ENCODE measurements at places on chromosomes 3 and 15.

DNA sequence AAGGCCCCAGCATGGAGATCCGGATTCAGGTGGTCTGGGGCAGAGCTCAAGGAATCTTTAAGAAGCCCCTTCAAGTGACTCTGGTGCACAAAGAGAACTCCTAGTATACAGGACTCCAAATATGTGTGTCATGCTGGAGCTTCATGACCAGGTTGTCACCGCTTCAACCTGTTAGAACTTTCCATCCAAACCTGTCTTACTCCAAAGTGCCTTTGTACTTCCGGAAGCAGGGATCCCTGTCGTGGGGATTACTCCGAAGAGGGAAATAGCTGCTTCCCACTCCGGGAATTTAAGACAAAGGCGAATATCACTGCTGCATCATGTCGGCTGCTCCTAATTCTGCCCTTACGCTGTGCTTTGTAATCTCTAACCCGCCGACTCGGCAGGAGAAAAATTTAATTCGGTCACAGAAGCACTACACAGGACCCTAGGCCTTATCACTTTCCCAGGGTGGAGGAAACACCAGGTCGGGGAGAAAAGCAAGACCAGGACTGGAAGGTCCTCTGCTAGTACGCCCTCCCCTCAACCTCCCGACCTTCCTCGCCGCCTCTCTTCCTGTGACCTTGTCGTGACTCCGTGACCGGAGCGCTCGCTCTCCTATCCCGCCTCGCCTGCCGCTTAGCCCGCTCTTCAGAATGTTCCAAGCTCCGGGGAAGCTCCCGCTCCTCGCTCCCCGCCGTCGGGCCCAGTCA, 730 bp downstream of the HIGD1A start:
- no peak for DNase-seq

- DNase-seq, result no peak
These were observed 9.0 kb upstream of the STRIT1 start for GRCh38 chr3:155302481-155302880.

DNA sequence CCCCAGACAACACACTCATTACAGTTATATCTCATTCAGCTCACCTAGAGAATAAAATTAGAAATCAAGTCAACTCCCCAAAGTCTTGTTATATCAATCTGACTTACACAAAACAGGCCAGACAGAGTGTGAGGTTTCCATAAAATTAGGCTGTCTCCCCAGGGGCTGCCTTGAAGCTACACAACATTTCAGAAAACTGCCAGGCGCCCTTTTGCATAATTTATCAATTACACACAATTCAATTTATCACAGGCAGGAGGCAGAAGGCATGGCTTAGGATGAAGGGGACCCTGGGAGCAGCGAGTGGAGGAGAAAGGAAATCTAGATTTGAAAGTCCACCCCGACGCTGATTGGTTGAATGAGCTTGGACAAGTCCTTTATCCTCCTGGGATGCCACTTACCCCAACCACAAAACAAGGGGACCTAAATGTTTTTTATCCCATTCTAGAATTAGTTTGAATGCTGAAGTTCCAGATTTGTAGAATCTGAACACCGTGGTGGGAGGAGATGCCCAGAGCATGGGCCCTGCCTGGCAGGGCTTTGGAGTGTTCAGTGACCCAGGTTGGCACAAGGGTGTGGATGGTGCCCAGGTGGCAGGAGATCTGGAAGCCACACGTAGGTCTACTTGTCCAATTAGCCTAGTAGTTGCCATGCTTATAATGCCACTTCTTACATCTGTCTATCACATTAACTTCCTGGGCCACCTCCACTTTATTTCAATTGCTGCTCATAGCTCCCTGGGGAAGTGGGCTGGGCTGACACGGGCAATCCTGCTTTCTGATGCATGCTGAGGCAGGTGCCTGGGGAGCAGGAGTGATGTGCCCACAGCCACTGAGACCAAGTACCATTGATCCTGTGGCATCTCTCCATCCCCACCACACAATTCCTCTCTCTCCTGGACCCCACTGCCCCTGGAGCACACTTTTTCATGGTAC, 119.8 kb upstream of the TLE3 start:
- DNase-seq, result no peak

DNA sequence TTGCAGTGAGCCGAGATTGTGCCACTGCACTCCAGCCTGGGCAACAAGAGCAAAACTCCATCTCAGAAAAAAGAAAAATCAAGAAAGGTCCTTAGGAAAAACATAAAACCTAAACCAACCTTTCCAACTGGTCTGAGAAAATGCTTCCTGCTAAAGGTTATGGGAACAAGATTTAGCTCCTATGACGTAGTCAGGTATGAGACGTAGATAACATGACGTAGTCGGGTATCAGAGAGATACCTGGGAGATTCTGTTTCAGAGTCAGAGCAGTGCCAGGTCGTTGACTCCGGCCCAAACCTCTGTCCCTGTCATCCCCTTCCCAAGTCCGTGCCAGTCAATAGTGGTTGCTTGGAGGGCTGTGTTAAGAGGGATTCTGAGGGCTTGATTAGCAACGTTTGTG, 39.9 kb downstream of the LMCD1 start:
- DNase-seq, result no peak

- no peak for DNase-seq
These were observed 364.5 kb downstream of the MAGI1 start for GRCh38 chr3:65674226-65674625.

DNA sequence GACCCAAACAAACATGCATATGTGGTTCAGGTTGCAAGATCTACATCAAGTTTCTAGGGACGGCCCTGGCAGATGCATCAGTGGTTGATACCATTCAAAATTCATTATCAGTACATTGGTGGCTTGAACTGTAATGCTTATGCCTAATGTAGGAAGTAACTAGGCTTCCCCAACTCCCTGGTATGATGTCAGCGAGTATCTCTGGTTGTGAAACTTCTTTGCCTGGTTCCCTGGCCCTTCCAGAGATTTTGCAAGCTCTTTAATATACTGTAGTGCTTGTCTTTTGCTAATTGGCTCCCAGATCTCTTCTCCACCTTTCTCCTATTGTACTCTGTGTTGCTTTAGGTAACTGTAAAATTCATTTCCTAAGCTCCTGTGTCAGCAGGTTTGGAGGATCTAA, 114.8 kb upstream of the RARB start:
- DNase-seq, result no peak

DNA sequence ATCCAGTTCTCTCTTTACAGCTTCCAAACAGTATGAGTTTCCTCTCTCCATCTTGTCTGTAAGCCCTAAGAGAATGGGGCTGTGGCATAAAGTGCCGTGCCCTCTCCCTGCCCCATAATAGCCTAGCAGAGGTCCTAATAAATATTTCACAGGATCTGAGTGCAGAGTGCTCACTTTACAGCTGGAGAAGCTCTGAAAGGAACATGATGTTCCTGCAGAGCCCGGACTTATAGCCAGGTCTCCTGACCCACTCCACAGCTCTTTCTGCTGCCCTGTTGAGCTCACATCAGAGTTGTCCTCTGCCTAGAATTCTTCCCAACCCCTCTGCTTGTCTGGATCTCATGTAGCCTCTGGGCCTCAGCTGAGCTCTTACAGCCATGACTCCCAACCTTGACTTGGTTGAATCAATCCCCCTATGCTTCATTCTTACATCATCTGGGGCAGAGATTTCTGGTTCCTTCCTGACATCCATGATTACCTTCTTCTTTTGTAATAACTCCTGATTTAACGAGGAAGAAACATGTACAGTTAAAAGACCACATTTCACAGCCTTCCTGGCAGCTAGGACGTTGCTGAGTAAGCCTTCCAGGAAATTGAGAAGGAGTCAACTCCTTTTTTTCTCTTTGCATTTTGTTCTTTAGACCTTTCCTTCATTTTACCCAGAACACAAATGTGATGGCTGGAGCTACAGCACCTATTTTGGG, 135.3 kb downstream of the RPLP1 start:
- no peak for DNase-seq

DNA sequence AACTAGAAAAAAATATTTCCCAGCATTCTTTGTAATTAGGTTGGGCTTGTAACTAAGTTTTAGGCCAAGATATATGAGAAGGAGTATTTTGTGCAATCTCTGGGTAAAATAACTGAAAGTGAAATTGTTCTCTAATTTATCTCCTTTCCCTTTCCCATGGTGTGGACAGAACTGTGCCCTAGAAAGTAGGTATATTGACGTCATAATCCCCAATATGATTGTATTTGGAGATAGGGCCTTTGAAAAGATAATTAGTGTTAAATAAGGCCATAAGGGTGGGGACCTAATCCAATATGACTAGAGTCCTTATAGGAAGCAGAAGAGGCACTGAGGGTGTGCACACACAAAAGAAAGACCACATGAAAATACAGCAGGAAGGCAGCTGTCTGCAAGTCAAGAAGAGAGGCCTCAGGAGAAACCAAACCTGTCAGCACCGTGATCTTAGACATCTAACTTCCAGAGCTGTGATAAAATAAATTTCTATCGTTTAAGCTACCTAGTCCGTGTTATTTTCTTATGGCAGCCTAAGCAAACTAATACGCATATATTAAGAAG, 106.6 kb downstream of the KCNH8 start:
- DNase-seq, result no peak

GRCh38 chr3:194995922-194996321, 275.0 kb downstream of the XXYLT1 start:
- DNase-seq, result no peak

- peak; percentile 15 for DNase-seq
These were observed 21.8 kb downstream of the MAP2K5 start for GRCh38 chr15:67564021-67564967.
